ENCODE measurements at places on chromosomes 3 and 15. TPM values are rescaled to one million over a fixed set of nuclear protein-coding genes. Genes with fewer than 3 reads are reported as not detected.

DNA sequence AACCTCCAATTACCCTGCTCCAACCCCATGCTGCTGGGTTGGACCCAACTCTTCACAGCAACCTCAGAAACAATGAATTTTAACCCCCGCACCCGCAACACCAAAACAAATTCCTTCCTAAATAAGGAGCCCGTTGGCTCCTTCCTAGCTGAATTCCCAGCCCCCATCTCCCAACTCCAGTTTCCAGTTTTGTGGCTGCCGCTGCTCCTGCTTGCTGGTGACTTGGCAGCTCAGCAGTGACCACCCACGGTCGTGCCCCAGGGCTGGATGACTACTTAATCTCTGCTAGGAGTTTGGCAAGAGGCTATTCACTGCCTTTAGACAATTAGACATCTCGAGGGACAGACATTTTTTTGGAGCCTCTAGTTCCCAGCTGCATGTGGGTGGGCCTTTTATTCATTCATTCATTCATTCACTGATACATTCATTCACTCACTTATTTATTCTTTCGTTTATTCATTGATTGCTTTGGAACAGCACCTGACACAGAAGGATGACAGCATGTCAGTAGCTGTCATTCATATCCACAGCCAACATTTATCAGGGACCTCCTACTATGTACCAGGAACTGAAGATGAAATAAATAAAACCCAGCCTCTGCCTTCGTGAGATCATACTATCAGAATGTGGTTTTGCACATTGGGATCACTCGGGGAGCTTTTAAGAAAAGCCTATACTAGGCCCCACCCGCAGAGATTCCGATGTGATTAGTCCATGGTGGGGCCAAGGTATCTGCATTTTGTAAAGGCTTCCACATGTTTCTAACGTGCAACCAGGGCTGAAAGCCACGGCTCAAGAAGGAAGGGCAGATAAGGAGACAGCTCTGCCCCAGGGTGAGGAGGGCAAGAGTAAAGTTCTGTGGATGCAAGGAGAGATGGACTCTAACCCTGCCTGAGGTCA, 256.5 kb downstream of the SHQ1 start:
- DNase-seq, result no peak

The TNFSF10 gene
- 156 TPM for total RNA-seq

The ARPIN gene
- 14.9 TPM for total RNA-seq

- no peak for DNase-seq
Observed at GRCh38 chr15:80455051-80455648, 51.0 kb downstream of the ARNT2 start.

GRCh38 chr15:87626860-87627259, 629.7 kb downstream of the NTRK3 start:
- DNase-seq, result no peak

DNA sequence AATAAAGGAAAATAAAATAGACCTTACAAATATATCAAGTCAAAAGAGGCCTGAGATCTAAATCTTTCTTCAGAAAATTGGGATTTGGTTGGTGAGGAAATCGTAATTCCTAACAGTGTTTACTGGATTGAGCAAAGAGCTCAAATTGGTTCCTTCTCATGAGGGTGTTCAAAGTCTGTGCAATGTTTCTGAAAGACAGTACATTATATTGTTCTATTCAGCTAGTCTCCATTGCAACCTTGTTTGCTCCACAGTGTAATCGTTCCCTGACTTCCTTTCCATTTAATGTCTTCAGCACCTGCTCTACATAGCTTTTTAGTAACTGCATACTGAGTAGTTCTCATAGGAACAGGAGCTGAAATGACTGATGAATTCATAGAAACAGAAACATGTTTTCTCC, 326.8 kb downstream of the SUCLG2 start:
- DNase-seq, result no peak

The SLC9C1 gene
- total RNA-seq, result 1.4 TPM

The RBP2 gene
- not detected for total RNA-seq

- DNase-seq, result no peak
Observed at GRCh38 chr15:85097250-85097649, 115.6 kb downstream of the PDE8A start.

DNA sequence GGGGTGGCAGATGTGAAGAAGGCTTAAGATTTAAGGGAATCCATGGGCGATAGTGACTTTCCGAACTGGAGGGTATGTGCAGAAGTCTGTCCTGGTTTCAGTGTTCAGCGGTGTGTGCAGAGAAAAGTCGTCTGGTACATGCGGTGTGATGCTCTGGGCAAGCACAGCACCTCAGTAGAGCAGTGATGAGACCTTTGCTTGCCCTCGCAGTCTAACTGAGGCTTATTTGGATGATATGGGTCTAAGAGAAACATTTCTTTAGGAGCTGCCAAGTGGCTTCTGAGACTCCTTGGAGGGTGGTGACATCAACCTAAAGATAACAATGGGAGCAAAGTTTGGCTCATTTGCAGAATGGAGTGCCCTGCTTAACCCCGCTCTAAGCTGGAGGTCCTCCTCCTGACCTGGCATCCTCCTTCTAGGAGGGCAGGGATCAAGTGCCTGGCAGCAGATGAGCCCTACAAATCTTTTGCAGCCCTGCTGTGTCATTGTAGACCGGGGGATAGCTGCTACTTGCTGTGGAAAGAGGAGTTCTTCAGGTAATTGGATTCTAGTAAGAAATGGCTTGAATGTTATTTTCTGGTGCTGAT, 228.1 kb upstream of the AZI2 start:
- DNase-seq, result no peak

- no peak for DNase-seq
Observed at GRCh38 chr15:81530271-81530691, 156.3 kb upstream of the TMC3 start.

The TGM5 gene
- 0.94 TPM for total RNA-seq

DNA sequence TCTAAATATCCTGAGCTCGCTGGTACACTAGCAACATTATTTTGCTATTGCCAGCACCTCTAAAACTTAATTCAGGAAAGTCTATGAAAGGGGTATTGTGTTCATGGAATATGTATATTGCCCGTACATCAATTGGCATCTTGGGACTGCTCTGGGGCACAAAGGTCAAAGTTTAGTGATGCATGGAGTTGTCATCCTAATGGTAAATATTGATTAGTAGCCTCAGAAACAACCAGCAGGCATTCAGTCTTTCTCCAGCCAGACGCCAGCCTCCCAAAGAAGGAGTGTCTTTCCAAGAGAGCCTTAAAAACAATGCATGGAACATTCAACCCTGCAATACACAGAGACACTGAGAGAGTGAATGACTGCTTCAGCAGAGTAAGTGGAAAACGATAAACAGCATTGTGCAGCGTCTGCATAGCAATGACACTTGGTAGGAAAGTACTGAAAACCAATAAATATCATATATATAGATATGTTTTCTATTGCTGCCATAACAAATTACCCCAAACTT, 377.3 kb downstream of the SHQ1 start:
- no peak for DNase-seq

DNA sequence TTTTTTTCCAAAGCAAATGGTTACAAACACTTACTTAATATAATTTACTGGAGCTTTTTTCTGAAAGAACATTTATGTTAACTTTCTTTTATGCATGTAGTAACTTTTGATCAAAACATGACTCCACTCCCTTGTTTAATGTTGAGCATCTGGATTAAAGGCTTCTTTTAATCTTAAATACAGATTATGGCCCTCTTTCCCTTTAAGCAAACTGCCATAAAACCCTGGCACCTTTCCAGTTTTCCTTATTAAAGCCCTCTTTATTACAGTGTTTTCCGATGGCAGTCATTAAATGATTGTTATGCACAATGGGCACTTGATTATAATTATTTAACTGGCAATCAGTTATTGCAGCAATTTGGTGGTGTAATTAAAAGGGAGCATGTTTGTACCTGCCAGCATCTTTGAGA, 167.0 kb downstream of the VGLL4 start:
- no peak for DNase-seq
